CD4-positive, CD25-positive, alpha-beta regulatory T cell (primary cell): ENCODE measurements at places on chromosomes 2 and 18. TPM values are rescaled to one million over a fixed set of nuclear protein-coding genes. Genes with fewer than 3 reads are reported as not detected.

DGUOK gene
- total RNA-seq, result 43.5 TPM

RALBP1 gene
- 27.0 TPM for total RNA-seq

DNA sequence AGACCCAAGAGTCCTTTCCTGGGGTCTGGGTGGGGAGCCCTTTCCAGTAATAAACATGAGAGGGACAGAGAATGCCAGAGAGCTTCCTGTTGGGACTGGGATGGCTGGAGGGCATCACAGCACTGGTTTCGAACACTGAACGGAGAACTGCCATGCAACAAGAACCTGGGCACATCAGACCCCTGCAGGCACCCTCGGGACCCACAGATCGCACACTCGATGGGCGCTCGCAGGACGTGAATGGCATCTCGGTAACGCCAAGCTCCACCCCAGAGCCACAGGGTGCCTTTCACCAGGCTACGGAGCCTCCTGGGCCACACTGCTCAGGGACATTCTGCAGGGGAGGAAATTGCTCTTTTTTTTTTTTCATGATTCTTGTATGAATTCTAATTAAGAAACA is 25.1 kb downstream of the SLC66A2 start:
- DNase-seq, result no peak

- no peak for DNase-seq
Observed at GRCh38 chr2:40164736-40165508, 287.0 kb downstream of the SLC8A1 start.

- no peak for DNase-seq
Observed at GRCh38 chr2:229856413-229856812, 65.4 kb downstream of the TRIP12 start.

- no peak for DNase-seq
Observed at GRCh38 chr2:46230115-46230571, 67.1 kb upstream of the EPAS1 start.

DNA sequence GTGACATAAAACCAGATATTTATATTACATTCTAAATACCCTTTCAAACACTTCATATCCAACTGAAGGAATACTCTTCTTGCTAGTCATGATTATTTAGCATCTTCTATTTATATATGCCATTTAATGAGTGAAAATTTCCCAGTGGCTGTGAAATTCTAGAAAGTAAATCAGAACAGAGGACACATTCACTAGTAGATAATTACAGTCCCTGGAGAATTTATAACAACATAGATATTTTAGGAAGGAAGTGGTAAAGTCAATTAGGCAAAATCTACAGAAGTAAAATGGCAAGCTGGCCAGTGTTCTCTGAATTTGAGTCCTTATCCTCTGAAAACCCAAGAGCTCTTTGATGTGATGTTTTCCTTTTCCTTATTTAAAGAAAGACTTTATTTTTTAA is 121.8 kb downstream of the PMAIP1 start:
- no peak for DNase-seq

DNER gene
- total RNA-seq, result not detected

NXPH2 gene
- not detected for total RNA-seq

DNA sequence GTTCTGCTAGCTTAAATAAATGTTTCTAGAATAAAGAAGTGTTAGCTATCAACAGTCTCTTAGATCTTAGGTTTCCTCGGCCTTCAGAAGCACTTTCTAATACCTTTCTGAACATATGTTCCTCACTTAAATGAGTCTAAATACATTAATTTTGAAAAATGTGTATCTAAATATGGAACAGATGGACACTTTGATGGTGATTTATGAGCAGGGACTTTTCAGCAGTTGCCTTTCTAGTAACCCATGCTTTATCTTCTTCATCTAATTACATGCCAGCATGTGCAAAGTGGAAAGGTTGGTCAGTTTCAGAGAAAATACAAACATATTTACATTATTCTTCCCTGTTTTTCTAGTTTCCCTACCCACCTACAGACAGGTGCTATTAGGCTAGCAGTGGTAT is 797.0 kb upstream of the CHAC2 start:
- no peak for DNase-seq

DNA sequence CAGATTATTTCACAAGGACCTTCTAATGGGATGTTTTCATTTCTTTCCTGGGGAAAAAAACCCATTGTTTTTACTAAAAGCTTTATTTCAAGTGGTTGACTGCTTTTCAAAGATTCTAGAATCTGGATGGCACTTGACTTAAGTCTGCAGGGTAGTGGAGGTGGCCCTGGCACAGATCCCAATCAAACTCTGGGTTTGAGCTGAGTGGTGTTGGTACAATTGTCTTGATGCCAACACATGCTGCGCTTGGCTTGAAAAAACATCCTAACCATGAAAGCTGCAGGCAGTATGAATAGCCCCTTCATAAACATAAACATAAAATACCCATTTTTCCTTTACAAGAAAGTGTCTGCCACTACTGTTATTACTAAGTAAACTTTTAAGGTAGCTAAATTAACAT is 3.6 kb downstream of the PAPOLG start:
- no peak for DNase-seq

DNA sequence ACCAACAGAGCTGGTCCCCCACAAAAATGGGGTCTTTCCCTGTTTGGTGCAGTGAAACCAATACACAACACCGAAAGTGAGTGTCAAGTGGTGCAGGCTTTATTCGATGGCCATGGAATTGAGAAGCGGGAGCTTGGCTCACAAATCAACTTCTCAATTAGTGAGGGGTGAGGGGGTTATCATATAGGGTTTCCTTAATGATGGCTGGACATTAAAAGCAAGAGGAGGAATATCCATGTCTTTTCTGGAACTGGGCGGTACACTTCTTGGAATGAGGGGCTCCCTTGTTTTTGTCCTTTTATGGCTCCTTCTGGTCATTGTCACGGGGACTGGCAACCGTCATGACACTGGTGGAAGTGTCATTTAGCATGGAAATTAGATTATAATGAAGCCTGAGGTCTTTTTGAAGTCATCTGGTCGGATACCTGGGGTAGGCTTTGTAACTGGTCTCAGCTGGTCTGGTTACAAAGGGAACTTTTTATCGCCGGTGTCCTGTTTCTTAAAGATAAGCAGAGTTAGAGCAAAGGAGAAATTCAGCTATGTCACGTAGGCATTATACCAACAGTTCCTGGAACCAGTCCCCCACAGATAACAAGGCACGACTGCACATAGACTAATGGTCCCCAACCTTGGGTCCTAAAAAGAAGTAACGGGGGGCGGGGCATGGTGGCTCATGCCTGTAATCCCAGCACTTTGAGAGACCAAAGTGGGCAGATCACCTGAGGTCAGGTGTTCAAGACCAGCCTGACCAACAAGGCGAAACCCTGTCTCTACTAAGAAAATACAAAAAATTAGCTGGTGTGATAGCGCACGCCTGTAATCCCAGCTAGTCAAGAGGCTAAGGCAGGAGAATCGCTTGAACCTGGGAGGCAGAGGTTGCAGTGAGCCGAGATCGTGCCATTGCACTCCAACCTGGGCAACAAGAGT is 93.5 kb upstream of the NDUFV2 start:
- no peak for DNase-seq

- DNase-seq, result no peak
Observed at GRCh38 chr2:37774976-37775907, 103.8 kb upstream of the CDC42EP3 start.

DNA sequence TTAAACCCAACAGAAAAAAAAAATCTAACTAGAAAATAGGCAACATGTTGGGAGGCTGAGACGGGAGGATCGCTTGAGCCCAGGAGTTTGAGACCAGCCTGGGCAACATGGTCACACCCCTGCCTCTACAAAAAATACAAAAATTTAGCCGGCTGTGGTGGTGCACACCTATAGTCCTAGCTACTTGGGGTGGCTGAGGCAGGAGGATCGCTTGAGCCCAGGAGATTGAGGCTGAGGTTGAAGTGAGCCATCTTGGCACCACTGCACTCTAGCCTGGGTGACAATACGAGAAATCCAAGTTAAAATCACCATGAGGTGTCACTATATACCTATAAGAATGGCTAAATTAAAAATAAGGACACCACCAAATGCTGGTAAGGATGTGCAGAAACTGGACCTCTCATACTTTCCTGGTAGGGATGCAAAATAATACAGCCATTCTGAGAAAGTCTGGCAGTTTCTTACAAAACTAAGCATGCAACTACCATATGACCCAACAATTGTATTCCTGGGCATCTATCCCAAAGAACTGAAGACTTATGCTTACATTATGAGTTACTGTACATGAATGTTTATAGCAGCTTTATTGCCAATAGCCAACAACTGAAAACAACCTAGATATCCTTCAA is 2.2 kb downstream of the SEPTIN10 start:
- no peak for DNase-seq

GRCh38 chr2:23285091-23285800 is 99.7 kb upstream of the KLHL29 start:
- no peak for DNase-seq

- DNase-seq, result no peak
Observed at GRCh38 chr2:8821276-8822217, 15.9 kb downstream of the KIDINS220 start.

DNA sequence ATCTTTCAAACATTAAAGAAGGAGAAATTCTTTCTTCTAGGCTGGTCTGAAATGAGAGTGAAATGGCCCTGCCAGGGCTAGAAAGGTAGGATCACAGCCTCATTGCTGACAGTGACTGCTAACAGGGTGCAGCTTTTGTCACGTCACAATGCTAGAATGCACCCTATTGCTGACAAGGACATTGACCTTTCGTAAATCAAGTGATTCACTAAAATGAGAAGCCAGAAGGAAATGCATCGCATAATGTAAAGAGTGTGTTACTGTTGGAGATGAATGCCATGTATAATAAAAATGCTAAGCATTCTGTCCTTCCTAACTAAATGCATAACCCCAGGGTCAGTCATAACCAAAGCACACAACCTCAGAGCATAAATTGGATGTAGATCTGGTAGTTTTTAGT is 732.9 kb downstream of the TDRD15 start:
- no peak for DNase-seq

CPO gene
- not detected for total RNA-seq

SERPINB13 gene
- total RNA-seq, result not detected

GRCh38 chr2:204003276-204003990 is 66.9 kb downstream of the ICOS start:
- DNase-seq, result no peak
